ENCODE measurements at places on chromosomes 16 and 17.

DNA sequence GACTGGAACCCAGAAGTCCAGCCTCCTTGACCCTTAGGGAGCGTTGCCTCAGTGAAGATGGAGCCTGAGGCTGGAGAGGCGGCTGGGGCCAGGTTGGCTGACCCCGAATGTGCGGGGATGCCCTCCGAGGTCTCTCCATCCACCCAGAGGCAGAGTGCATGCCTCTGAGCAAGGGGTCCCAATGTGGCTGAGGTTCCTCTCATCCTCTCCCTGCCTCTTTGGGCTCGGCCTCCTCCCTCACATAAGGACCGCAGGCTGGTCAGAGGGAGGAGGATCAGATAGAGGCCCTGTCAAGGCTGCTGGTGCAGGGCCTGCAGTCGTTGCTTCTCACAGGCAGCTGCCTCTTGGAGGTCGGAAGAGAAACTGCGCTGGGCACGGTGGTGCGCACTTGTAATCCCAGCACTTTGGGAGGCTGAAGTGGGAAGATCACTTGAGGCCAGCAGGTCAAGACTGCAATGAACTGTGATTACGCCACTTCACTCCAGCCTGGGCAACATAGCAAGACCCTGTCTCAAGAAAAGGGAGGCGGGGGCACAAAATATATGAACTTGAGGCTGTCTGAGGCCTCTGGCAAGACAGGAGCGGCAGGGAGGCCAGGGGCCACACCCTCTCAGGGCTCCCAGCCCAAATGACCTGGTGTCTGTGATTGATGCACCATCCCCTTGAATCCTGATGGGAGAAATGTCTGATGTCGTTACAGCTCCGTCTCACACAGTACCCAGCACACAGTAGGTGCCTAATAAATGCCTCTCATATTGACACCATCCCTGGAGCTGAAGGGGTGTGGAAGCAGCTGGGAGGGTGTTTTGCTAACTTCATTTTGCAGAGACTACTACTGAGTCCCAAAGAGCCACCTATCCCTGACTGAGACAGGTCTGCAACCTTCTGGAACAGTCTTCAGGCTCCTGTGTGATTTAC is 220.1 kb upstream of the GSE1 start:
- DNase-seq = no peak

DNA sequence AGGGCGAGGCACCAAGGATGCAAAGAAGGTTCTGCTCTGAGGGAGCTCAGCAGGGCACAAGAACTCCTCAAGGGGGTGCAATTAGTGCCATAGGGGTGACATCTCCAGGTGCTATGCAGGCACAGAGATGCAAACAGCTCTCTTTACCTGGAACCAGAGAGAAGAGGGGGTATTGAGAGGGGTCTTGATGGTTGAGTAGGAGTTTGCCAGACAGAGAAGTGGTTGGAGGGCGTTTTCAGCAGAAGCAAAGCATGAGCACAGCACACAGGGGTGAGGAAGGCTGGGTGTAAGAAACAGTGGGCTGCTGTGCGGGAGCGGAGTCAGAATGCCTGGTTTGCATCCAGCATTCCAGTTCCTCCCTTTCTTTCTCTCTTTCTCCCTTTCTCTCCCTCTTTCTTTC is 81.8 kb upstream of the LHX1 start:
- no peak for DNase-seq

DNA sequence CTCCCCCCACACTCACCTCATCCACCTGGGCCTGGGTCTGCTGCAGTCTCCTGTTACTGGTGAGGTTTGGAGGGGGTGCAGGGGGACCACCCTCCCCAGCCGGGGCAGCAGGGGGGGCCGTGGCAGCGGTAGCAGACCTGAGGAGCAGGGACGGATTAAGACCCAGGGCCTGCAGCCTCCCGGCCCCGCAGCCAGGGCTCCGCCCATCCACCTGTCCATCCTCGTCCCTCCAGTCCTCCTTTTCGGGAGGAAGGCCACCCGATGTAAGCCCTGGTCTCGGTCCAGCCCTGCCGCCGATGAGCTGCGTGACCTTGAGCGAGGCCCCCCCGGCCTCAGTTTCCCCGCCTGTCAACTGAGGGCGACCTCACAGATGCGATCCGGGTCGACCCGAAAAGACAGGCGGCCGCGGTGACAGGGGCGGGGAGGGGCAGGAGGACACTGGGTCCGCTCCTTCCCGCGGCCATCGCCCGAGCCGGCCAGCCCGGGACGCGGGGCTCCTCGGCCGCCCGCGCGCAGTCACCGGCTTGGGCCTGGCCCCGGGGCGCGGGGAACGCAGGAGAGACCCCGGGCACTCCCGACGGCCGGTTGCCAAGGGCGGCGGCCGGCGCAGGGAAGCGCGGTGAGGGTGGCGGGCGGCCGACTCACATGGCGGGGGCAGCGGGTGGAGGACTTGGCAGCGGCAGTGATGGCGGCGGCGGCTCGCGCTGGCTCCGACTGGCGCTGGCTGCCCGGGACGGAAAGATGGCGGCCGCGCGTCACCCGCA is at the start of gene VAMP2:
Gene VAMP2 (minus strand): TSS at position 716 of the 764 bp plus-strand sequence. CDS start 69 bp downstream, at position 647.
- peak; percentile 73 for DNase-seq

GRCh38 chr16:73051226-73051625 is 3.3 kb upstream of the ZFHX3 start:
- no peak for DNase-seq

- no peak for DNase-seq
Measured at GRCh38 chr16:17705847-17706246, 235.1 kb upstream of the XYLT1 start.

GRCh38 chr16:14284930-14285512 is 213.9 kb downstream of the MRTFB start:
- DNase-seq = peak; percentile 83

DNA sequence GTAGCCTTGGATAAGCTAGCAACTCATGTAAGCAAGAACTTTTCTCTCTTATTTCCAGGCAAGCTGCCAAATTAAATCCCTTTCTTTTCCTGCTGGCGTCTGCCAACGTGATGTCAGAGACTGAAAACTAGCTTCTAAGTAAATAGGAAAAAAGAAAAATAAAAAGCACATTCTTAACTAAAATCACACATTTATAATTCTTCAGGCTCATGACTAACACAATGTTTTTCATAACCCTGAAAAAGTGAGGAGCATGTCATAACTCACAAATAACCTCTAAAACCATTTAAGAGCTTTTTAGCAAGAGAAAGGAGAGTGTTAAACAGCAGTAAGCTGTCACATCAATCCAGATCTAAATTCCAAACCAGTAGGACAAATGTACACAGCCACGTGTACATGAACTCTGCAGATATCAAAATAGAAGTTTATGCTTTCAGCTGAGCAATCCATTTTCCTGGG is 110.0 kb downstream of the N4BP1 start:
- peak; percentile 19 for DNase-seq

- DNase-seq = no peak
Measured at GRCh38 chr16:87647431-87648185, 45.3 kb downstream of the JPH3 start.

DNA sequence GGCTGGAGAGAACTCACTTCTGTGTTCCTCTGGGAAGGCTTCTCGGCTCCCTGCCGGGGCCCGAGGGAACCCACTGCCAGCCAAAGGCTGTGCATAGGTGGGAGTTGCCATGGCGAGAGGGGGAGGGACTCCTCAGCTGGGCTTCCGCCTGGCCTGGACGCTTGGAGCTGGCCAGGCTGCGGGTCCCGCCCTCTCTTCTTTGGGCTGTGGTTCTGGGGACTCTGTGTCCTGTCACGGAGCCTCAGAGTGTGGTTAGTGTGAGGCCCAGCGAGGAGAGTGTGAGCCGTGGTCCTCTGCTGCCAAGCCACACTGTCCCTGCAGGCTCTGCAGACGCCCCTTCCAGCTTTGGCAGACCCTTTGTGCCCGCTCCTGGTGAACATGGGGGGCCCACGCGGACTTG is 123.1 kb downstream of the OR1D5 start:
- peak; percentile 73 for DNase-seq

- DNase-seq = no peak
Measured at GRCh38 chr17:44049294-44050060, 17.0 kb downstream of the LSM12 start.

DNA sequence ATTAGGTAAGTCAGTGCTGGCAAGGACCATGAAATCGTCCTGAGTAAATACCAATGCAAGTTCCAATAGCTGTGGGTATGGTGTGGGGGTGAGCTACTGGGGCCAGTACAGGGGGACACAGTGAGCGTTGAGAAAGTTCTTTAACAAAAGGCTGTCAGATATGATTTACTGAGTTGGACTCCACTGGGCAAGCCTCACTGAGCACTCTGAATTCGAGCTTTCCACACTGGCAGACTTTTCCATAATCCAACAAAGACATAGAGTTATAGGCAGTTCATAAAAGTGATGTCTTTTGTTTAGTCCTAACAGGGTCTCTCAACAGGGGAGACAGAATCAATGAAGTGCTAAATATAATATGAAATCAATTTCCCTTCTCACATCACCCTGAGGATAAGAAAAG is 489.0 kb downstream of the KCNJ2 start:
- no peak for DNase-seq

- DNase-seq = no peak
Measured at GRCh38 chr16:53980675-53981074, 276.7 kb downstream of the FTO start.
